Cortex of kidney (tissue), 1 donor: ENCODE measurements at places on chromosomes 7 and 10.

DNA sequence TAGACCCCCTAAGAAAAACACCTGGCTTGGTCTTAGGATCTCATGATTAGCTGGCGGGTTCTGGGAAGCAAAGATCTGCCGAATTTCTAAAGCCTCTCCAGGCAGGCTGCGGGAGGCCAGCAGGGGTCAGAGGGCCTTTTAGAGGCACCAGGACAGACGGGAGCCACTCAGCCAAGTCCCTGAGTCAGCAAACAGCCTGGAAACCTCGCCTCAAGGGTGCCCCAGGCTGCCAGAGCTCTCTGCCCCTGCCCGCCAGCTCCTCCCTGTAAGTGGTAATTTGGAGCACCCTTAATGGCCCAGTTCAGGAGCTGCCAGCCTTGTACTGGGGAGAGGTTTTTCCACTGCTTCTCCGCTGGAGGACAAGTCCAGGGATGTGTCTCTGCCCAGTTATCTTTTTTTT lies 88.7 kb downstream of the HIP1 start:
- DNase-seq = no peak

- no peak for DNase-seq
Observed at GRCh38 chr10:58775960-58776567, 263.4 kb downstream of the BICC1 start.

DNA sequence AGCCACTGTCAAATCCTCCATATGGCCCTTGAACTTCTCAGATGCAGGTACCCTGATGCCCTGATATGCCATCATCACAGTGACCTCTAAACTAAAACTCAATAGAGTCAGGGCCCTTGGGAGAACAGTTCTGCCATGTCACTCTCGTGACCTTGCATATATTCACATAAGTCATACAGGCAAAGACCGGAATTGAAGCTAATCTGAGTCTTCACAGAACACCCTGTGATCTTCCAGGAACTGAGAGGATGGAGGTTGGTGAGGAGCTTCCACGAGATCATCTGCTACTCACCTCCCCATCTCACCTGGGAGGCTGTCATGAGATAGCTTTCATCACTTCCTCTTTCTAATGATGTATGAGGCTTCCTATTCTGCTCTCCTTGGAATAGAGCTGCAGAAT lies 228.7 kb upstream of the CCDC6 start:
- DNase-seq = no peak

DNA sequence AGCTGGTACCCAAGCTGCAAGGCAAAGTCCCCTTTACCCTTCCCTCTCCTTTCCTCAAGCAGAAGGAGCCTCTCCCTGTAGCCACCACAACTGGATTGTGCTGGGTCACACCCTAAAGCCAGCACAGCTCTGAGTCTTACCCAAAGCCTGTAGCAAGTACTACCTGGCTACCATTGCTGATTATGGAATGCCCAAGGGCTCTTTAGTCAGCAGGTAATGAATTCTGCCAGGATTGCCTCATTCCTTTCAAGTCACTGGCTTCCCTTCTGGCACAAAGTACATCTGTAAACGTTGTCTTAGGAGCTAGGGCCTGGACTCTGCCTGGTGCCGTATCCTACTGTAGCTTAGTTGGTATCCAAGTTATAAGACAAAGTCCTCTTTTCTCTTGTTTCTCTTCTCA lies 52.0 kb downstream of the FAS start:
- DNase-seq = no peak

- no peak for DNase-seq
Observed at GRCh38 chr7:91265693-91266066, 1.4 kb downstream of the FZD1 start.

DNA sequence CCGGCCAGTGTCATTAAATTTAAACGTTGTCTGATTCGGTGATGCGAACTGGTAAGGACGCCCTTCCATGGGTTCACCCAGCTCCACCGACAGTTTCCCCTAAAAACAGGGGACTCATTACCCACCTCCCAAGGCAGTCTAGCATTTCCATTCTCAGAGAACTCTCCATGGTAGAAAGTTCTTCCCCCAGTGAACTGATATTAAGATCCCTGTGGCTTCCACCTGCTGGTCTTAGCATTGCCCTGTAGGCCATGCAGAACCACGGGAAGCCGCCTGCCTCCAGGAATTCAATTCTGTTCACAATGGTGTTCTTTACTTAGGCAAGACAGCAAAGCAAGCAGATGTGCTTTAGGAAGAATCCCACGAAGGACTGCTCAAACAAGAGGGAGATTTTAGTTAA lies 128.9 kb upstream of the NANOS1 start:
- DNase-seq = no peak

- no peak for DNase-seq
Observed at GRCh38 chr10:60732807-60733516, 45.3 kb upstream of the CDK1 start.

DNA sequence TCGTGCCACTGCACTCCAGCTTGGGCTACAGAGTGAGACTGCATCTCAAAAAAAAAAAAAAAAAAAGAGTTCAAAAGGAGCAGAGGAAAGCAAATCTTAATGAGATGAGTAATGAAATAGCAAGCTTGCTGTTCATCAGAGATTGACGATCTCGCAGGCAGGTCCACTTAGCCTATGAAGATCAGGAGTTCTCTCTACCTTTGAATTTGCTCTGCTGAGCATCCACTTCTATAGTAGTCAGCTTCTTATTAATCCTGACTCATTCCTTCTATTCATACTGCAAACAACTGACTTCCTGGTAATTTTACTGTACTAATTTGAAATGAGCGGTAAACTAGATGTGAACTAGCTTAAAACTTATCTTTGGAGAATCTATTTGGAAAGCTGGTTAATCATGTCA lies 1014.6 kb downstream of the GATA3 start:
- DNase-seq = no peak

- DNase-seq = no peak
Observed at GRCh38 chr10:96292971-96293920, 11.0 kb upstream of the DNTT start.

- DNase-seq = no peak
Observed at GRCh38 chr10:116850058-116850611, 836 bp downstream of the ENO4 start.

- no peak for DNase-seq
Observed at GRCh38 chr10:91575044-91575610, 57.7 kb downstream of the PPP1R3C start.

DNA sequence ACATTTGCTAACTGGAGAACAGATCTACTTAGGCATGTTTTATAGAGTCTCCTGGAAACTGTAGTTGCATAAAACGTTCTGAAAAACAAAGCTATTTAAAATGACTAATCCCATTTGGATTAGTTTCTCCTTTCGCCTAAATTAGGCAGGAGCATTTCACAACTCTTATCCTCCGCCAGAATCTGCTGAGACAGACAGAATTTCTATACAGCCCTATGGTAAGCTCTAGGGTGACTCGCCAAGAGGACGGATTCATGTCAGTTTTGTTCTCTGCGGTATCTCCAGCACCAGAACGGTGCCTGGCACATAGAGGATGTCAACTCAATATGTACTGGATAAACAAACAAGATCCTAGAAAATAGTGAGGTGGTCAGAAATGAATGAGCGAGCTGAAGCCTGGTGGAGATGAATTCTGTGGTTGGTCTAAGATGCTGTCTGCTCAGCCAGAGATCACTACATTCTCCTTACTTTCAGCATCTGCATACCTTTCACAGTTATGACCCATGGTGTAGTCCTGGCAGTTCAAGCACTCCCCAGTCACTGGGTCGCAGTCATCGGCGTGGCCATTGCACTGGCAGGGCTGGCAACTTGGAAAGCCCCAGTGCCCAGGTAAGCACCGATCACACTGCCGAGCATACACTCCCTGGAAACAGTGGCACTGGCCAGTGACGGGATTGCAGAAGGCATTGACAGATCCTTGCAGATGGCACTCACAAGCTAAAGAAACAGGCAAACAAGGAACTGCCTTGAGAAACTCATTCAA lies 44.0 kb downstream of the LAMB1 start:
- no peak for DNase-seq

GRCh38 chr10:11475831-11476434 lies 135.5 kb downstream of the USP6NL start:
- no peak for DNase-seq
